Osteoblast (primary cell): ENCODE measurements at places on chromosomes 6 and 20.

GRCh38 chr20:41540459-41540858 lies 77.7 kb downstream of the CHD6 start:
- no peak for DNase-seq

DNA sequence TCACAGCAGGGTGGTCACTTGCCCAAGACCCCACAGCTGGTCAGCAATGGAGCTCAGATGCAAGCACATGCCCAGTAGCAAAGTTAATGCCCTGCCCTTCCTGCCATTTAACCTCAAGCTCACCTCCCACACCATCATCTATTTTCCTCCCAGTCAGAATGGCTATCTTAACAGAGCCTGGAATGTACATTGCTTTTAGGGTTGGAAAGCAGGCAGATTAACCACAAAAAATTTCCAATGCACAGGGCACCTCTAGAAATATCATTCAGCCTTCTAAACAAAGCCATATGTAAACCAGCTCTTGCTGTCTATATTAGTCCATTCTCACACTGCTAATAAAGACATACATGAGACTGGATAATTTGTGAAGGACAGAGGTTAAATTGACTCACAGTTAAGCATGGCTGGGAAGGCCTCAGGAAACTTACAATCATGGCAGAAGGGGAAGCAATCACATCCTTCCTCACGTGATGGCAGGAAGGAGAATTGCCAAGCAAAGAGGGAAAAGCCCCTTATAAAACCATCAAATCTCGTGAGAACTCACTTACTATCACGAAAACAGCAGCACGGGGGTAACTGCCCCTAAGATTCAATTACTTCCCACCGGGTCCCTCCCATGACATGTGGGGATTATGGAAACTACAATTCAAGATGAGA lies 106.9 kb downstream of the FYN start:
- DNase-seq, result no peak

DNA sequence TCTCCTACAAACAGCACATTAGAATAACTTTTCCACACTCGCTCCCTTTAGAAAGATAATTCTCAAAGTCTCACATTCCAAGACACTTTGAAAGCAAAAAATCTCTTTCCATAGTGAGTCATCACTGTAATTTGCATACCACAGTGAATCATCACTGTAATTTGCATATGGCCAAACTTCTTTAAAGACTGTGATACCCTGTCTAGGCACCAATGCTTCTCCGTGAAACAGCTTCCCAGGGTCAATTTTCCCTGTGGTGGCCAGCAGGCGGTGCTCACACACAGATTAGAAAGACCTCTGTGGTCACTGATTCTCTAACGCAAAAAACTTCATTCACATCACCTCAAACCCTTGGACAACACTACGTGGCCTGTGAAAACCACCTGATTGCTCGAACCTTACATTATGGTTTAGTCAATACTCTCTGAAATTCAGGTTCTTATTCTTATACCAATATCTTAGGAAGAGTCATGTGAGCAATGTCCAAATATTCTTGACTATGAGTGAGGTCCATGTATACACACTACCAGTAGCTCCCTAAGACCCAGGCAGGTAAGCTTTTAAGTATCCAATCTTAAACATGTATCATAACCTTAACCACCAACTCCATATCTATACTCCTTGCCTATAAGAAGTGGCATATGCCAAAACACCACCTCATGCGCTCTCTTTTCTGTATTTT lies 78.5 kb upstream of the PHACTR1 start:
- DNase-seq, result no peak

DNA sequence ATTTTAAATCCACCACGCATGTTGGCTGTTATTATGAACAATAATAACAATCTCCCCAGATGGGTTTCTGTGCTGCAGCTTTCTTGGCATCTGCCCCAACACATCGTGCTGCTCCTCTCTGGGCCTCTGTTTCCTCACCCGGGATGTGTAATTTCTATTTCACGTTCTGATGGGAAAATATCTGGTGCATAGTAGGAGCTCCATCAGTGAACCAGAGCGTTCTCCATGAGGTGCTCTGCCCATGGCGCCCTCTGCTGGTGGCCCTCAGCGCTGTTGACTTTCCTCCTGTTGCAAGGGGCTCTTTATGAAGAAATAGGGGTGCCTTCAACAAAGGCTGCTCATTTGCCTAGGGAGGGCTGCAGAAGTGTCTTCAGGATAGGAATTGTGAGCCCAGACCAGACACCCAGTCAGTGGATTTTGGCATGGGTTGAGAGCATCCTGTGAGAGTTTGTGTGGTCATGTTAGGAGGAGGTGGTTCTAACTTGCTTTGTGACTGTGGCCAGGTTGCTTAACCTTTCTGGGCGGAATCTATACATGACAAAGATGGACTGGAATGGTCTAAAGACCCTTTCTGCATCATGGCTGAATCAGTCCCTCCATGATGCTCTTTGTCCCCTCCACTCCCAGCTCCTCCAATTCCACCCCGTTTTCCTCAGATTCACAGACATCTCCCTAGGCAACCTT lies 8.1 kb downstream of the SCRT2 start:
- peak; percentile 96 for DNase-seq

DNA sequence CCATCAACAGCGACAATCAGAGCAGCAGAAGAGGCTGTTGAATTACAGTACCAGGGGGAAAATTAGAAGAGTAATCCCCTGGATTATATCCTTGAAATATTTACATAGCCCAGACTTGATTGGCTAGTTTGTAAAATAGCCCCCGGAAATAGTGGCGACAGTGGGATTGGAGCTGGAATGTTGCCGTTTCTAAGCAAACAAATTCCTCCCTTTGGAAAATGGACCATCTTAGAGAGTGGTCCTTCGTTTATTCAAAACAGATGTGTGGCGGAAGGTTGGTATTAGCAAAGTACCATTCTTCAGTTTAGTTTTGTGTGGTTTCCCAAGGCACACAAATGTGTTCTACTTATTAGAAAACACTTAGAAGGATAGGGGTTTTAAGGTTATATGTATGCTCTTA lies 4.5 kb upstream of the EPB41L2 start:
- DNase-seq, result no peak

DNA sequence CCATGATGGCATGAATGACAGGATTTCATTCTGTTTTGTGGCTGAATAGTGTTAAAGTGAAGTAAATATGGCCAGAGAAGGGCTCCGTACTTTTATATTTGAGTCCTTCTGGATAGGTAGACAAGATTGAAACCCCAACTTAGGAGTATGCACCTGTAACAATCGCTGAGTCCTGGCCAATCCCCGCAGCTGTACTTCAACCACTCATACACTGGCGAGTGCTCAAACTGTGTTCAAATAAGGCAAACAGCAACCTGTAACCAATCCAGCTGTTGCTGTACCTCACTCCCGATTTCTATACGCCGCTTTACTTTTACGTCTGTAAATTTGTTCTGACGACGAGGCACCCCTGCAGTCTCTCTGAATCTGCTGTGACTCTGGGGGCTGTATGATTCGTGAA lies 6.7 kb downstream of the TTLL2 start:
- DNase-seq, result no peak
